Stimulated activated naive CD8-positive, alpha-beta T cell treated with anti-CD3 and anti-CD28 coated beads, Interleukin-15, Interleukin-2, amounts not matched to agents 100 U/mL and 50 U/mL, for 24 hours (primary cell): ENCODE measurements at places on chromosomes 13 and 19.

DNA sequence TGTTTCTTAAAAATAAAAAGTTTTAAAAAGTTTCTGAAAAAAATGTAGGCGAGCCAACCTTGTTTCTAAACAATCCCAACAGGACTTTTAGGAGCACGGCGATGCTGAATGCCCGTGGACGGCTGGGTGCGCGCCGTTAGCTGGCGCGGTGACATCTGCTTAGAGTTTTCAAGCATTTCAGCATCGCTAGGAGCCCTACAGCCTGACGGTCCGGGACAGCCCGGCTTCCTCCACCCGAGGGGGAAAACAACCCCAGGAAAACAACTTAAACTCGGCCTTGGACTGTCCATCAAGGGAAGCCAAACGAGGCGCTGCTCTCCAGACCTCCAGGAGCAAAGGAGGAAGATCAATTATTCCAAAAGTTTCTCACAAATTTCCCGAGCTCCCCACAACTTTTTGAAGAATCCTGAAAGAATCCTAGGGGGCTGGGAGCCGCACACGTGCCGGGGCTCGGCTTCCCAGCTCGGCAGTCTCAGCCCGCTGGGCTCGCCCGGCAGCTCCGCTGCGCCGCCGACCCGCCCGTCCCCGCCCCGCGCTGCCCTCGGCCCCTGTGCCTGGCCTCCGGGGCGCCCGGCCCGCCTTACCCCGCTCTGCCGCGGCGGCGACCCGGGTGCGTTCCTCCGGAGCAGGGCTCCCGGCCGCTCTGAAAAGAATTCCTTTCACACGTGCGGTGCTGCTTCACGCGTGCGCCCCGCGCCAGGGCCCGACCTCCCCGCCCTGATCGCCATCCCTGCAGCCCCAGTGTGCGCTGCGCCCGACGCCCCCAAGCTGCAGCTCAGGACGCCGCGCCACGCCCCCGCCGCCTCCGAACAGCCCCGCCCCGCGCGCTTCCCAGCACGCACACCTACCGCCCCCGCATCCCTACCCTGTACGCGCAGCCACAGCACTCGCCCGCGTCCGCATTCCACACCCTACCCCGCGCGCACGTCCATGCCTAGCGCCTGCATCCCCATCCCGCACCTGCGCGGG lies at the start of gene GJA3:
Gene GJA3 (minus strand): TSS at position 747 of the 969 bp plus-strand sequence. CDS start 17,764 bp downstream, outside the sequence.
- DNase-seq, result peak; percentile 68

DNA sequence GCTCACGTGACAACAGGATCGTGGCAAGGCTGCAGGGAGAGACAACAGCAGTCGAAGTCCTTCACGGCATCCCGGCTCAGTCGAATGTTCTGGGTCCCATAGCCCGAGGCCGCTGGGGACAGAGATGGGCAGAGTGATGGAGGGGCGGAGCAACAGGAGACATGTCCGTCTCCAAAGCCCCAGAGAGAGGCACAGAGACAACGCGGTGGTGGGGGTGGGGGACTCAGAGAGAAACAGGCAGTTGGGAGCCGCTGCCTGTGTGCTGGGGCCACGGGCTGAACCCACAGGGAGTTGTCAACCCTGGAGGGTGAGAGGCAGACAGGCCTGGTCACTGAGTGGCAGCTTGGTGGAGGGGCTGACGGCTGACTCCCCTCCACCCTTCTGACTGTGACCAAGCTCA lies 20.4 kb downstream of the NOSIP start:
- peak; percentile 48 for DNase-seq

DNA sequence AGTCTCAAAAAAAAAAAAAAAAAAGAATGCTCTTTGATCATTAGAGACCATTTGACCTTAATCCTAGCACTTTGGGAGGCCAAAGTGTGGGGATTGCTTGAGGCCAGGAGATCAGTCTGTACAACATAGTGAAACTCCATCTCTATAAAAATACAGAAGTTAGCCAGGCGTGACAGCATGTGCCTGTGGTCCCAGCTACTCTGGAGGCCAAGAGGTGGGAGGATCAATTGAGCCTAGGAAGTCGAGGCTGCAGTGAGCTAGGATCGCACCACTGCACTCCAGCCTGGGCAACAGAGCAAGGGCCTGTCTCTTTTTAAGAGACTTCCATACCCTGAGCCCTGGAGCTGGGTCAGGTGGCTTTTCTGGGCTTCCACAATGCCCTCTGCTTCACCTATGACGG lies 11.5 kb upstream of the COLGALT1 start:
- DNase-seq, result no peak

- no peak for DNase-seq
Observed at GRCh38 chr19:47885067-47885463, 1.1 kb downstream of the SULT2A1 start.

DNA sequence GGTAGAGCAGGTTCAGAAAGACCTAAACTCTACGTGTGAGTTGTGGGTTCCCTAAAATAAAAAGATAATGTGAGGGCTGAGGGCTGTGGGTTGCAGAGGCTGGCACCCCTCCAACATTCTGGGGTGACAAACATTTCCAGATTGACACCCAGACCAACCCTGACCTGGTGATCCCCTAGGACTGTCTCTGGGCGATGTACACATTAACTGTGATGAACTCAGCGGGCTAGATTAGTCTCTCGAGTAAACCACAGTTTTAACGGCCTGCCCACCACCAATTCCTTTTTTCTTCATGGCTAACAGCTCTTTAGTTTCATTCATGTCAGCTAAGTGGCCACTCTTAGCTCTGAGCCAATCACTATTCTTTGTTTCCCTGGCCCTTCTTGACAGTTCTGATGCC lies 24.8 kb downstream of the SIAH3 start:
- no peak for DNase-seq

DNA sequence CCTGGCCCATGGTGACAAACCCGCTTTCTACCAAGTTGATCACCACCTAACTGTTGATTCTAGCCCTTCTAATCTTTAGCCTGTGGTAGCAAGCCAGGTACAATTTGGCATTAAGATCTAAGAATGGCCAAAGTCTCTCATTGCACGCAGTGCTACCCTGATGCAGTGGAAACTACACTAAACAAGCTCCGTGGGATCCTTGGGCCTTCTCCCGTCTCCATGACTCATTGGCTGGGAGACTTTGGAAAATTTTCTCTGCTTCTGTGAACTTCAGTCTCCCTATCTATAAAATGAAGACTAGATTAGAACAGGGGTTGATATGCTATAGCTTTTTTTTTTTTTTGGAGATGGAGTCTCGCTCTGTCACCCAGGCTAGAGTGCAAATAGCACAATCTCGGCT lies 223.0 kb downstream of the TSHZ3 start:
- no peak for DNase-seq

DNA sequence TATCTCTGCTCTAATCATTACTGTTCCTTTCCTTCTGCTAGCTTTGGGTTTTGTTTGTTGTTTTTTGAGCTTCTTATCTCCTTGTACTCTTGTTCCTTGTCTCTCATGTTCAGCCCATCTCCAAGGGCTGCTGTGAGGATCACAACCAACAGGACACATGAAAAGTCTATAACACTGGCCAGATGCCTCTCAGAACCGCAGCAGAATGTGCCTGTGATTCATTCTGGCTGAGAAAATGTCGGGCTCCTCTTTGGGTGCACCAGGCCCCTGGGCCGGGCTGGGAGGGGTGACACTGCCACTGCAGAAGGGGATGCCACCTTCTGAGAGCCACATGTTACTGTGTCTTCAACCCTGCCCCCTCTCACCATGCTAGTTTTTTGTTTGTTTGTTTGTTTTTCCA lies 48.0 kb downstream of the GGACT start:
- DNase-seq, result no peak

GRCh38 chr13:113949546-113949945 lies 24.3 kb downstream of the C13orf46 start:
- DNase-seq, result no peak

GRCh38 chr19:41501854-41502253 lies 58.9 kb downstream of the ERICH4 start:
- DNase-seq, result no peak
